ENCODE measurements at places on chromosomes 7 and 10.
A peak's percentile ranks its signal among the peaks of the same experiment; 100 is the strongest.

DNA sequence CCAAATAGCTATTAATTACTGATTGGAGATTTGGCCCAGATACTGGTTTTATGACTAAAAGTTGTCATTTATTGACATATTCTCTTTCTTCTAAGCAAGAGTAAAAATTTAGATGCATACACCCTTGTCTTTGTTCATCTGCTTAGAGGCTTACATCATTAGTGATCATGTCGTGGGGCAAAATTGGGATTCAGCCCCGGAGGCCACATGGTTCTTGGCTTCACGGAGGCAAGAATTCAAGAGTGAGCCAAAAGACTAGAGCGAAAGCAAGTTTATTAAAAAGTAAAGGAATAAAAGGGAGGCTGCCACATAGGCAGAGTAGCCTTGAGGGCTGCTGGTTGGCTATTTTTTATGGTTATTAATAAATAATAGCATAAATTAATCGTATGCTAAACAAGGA, 41.1 kb downstream of the MINPP1 start:
- no peak for DNase-seq

GRCh38 chr7:87624628-87625027, 3.6 kb upstream of the RUNDC3B start:
- no peak for DNase-seq

DNA sequence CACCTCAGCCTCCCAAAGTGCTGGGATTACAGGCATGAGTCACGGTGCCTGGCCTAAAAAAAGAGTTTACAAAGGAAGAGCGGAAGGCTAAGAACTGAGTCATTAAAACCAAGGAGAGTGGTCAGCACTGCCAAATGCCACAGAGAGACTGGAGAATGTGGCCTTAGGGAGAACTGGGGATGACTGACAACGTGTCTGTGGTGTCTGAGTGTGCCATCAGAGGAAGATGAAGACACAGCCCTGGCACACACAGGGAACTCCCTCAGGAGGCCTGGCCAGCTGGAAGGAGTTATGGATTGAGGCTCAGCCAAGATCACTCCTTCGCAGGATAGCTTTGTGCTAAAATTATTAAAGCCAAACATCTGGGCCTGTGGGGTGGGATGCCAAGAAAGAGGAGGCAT, 3.9 kb upstream of the INA start:
- DNase-seq, result peak; percentile 98

DNA sequence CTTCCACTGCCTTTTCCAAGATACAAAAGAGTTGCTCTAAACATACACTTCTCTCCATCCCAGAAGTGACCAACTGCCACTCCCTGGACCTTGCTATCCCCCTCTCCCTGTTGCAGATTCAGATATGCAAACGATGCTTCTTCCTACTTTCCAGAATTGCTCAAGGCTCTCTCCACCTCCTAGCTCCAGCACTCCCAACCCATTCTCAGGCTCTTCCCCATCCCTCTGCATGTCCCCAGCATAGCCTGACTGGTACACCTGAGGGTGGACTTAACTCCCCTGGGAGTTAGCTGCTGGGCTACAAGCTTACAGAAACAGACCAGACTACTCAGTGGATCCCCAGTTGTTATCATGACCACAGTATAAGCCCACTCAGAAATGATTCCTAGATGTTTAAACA, 27.6 kb downstream of the MKRN1 start:
- DNase-seq, result no peak

GRCh38 chr7:13800694-13801448, 188.6 kb downstream of the ETV1 start:
- peak; percentile 26 for DNase-seq

GRCh38 chr7:151137791-151138152, 29.7 kb downstream of the GBX1 start:
- DNase-seq, result no peak

Measured in GM04504 (cell line).